ENCODE measurements at places on chromosomes 1 and 21.

DNA sequence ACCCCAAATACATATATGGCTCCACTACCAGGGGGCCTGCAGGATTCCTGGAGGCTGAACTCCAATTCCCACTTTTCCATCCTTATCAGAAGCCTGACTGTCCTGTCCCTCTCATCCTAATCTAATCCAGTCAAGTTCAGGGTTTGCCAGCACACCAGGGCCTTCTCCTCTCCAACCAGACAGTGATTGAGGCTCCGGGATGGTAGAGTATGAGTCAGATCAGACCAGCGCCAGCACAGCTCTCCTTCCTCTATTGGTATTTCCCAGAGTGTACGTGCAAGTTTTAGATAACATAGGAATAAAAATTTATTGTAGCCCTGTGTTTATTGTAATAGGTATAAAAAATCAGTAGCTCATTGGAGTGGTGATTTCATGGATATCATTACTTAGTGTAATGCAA is 24.5 kb upstream of the RCSD1 start:
- no peak for DNase-seq

- DNase-seq: no peak
These were observed 446.3 kb upstream of the NCAM2 start for GRCh38 chr21:20551939-20552338.

DNA sequence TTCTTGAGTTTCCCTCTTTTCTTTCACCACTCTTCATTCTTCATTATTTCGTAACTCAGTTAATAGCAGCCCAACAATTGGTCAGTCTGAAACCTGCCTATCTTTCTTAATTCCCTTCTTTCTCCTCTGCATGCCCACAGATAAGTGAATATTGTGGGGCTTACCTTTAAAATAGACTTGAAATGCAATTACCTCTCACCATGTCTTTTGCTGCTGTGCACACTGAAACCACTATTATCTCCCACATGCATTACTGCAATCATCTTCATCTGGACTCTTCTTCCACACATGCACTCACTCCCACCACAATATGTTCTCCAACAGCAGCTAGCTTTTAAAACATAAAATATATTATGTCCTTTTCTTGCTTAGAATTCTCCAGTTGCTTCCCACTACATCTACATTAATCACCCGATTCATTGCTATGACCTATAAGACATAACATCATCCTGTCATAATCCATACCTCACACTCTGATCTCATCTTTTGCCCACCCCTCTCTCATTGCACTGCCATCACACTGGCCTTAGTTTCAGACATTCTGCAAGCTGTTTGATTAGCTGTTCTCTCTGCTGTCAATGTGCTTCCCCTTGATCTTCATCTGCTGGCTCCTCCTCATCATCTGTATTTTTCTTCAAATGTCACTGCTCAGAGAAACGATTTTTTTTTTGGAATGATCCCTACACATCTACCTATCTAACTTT is 304.8 kb downstream of the PTPRC start:
- DNase-seq: no peak

GRCh38 chr1:89950703-89951102 is 44.2 kb upstream of the ZNF326 start:
- DNase-seq: no peak

GRCh38 chr1:98104289-98104688 is 183.5 kb upstream of the DPYD start:
- no peak for DNase-seq

- no peak for DNase-seq
These were observed 543.7 kb downstream of the NPHP4 start for GRCh38 chr1:5448486-5448885.

- no peak for DNase-seq
These were observed 62.3 kb downstream of the PTGS2 start for GRCh38 chr1:186617926-186618325.

DNA sequence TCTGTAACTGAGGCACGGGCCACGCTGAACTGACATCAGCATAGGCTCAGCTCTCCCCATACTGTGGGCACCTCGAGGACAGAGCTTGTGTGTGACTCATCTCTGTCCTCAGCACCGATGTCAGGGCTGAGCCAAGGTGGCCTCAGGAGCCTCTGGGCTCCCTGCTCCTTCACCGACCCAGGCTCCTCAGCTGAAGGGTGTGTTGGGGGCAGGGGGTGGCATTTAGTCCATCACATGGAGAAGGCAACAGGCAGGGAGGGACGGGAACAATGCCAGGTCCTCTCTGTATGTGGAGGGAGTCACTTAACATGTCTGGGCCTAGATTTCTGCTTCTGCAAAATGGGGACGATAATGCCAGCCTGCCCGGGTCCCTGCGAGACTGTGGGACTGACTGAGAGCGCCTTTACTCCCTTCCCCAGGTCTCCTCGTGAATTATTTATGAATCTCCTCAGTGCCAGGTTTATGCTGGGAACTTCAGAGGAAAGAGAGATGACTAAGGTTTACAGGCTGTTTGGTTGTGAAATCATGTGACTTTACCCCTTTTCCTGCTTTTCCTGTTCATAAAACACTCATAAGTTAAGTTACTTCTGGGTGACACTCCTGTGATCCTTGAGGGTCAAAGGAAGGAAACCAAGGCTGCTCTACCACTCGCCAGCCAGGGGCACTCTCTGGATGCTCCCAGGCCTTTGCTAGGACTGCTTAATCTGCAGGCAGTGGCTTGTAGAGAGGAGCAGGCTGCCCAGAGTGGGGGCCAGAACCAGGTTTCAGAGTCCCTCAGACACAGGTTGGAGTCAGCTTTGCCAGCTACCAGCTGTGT is 16.2 kb downstream of the TTC39A start:
- no peak for DNase-seq

DNA sequence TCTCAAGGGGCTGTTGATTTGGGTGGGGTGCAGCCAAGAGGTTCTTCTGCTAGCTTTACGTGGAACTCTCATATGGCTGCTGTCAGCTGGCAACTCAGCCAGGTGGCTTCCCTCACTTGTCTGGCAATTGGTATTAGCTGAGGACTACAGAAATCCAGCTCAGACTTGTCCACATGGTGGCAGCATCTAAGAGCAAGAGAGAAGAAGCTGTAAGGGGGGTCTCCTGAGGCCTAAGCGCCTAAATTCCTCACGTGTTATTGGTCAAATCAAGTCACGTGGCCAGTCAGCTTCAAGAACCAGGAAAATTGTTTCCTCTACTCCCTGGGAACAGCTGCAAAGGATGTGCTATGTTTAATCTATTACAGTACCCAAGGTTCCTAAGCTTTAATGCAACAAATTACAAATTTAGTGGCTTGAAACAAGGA is 4.2 kb upstream of the DYRK3 start:
- DNase-seq: no peak

- no peak for DNase-seq
These were observed 25.6 kb upstream of the NFIA start for GRCh38 chr1:61056573-61057439.

DNA sequence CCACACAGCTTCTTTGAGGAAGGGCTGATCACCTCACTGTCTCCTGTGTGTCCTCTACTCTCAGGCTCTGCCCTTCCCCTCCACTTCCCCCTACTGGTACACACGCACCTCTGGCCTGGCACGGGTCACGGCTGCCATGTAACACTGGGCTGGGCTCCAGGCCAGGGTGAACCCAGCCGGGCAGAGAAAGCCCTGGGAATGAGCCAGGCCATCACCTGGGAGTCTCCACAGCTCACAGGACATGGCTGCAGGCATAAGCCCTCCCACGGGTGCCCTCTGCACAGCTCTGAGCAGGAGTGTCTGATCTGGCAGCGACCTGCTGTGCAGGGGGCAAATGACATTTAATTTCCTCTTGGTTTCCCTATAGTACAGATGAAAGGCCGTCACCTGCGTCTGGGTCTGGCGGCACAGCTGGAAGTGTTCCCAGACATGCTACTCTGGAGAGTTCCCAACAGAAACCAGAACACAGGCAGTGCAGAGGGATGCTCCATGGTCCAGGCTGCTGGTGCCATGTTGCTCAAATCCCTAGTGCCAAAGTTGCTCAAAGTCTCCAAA is 61.2 kb downstream of the ERI3 start:
- DNase-seq: no peak

GRCh38 chr1:156684227-156684782 is 7.1 kb upstream of the NES start:
- DNase-seq: no peak

- no peak for DNase-seq
These were observed 196.9 kb upstream of the C8B start for GRCh38 chr1:57162607-57163261.

DNA sequence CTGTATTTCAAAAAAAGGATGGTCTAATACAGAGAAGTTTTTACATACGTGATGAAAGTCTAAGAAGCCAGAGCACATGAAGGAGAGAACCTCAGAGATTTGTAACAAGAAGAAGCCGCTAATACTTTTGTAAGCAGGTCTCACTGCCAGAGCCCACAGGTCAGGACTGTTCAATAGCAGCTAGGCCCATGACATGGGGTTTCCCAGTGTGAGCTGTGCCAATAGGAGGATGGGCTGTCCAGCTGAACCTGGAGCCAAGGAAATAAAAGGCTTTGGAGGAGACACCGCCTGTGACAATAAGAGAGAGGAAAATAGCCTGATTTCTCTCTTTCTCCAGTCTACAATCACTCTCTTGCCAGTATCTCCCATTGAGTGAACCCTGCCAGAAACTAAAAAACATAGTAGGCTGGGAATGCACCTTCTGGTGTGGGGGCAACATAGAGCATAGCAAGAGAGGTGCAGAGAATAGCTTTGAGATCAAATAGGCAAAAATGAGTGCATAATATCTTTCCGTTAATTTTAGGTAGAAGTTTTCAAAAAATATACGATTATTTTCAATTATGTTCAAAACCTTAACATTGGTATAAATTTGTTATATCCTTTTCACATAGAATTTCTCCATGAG is 360.3 kb downstream of the NEGR1 start:
- no peak for DNase-seq

- no peak for DNase-seq
These were observed 53.2 kb downstream of the HHAT start for GRCh38 chr1:210381934-210382333.

- no peak for DNase-seq
These were observed 37.5 kb upstream of the SLAMF9 start for GRCh38 chr1:159991513-159991912.

DNA sequence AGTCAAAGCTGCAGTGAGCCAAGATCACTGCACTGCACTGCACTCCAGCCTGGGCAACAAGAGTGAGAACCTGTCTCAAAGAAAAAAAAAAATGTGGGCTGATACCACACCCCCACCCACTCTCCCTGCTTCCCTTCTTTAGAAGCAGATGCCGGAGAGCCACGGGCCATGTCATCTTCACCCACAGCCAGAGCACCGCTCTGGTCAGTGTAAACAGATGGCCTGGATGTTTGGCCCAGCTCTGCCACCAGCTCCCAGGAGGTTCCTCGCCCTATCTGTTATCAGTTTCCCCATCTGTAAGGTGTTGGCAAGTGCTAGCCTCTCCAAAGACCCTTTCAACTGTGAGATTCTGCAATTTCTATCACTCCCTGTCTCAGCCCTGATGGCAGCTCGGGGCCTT is 11.9 kb upstream of the ADGRB2 start:
- DNase-seq: no peak

DNA sequence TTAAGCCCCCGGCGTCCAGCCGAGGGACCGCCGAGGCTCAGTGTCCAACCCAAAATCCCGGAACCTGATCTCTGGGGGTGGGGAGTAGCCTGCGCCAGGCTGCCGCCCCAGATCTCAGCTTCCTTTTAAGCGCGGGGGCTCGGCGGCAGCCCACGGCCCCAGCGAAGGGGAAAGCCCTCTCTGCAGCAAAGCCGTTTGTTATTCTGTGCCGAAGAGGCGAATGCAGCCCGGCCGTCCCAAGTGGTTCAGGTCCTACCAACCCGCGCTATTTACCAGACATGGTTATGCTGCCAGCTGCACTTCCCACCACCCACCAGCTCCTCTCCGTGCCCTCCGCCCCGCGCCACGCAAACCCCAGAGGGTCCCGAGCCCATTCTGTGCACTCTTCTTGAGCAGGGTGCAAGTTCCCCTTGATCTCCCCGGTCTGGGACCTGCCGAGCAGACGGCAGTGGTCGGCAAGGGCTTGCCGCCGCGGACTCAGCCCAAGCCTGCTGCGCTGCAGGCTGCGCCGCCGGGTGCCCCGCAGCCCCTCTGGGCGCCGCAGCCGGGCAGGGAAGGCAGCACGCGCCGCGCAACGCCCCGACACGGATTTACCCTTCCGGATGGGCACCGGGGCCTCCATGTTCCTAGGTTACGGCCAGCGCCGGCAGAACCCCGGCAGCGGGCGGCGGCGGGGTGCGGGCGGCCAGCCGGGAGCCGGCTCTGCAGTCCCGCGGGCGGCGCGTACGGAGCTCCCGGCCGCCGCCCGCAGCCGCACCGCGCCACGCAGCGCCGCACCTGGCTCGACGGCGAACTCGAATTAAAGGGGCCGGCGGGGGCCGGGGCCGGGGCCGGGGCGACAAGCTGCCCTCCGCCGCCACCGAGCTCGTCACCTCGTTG is 738 bp upstream of the KCNA2 start:
- no peak for DNase-seq

DNA sequence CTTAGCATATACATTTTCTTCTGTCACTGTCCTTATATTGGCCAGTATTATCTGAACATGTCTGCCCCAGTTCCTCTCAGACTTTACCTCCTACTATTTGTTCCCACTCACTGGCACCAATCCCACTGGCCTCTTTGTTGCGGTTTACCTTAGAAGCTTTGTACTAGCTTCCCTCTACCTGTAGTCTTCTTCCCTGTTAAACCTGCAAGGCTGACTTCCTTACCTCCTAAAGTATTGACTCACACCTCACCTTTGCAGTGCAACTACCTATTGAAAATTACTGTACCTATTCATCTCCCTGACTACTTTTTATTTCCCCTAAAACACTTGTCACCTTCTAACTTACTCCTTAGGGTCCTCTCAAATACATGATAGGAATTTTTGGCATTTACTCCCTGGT is 111.1 kb downstream of the CLEC20A start:
- no peak for DNase-seq

All from stimulated activated CD8-positive, alpha-beta memory T cell treated with anti-CD3 and anti-CD28 coated beads, Interleukin-4, amount 100 ng/mL, for 4 hours (primary cell).